ENCODE measurements at places on chromosomes 1 and 21.

DNA sequence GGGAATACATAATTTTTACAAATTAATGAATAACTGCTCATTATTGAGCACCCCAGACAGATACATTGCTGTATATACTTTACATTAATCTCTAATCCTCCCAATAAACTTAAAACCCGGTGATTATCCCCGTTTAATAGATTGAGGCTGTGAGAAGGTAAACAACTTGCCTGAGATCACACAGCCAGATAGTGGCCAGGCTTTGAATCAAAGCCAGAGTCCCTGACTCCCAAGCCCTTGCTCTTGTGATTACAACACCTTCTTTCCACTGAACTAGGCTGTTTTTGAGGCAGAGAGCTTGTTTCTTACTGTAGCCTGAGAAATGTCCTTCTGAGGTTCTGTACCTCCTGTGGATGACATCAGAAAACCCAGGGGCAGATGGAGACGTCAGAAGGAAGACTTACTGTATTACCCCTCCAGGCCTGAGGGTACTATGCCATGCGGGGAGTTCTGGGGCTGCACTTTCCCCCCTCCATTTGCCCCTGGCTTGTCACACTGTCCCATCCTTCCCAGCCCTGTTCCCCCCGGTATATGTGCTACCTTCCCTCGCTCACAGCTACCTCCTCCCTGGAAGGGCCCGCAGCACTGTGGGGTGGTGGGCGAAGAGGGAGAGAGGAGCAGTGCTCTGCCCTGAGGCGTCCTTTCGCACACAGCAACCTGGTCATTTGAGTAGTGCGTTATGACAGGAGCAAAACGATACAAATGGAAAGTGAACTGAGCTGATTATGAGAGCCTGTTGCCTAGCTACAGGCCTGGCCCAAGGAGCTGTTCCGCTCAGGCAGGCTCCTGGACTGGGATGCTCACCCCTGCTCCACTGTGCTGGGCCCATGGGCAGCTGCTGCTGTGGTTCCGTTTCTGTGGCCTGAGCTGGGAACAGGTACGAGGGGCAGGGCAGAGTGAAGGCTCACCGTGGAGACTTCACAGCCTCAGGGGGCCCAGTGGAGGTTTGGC lies 4.6 kb downstream of the KCNC4 start:
- DNase-seq = no peak

GRCh38 chr1:170205301-170205700 lies 59.5 kb downstream of the NTMT2 start:
- DNase-seq = no peak

GRCh38 chr1:158227904-158228623 lies 26.2 kb upstream of the CD1A start:
- no peak for DNase-seq

GRCh38 chr1:172827841-172828240 lies 168.9 kb downstream of the FASLG start:
- DNase-seq = no peak

DNA sequence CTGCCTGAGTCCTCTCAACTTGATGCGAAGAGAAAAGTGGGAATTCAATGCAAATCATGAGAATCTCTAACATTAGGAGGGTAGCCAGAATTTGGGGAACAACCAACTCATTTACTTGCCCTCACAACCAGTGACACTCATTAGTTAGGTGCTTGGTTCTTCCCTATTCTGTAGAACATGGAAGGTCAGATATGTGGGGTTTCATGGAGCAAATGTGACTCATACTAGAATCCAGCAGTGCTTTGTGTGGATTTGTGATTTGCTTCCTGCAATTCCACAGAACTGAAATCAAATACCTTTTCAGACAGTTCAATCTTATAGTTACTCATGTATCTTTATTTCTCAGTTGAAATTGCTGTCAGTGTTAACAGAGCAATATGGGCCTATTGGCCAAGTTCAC lies 6.9 kb upstream of the ETV3 start:
- DNase-seq = no peak

GRCh38 chr1:70486676-70487458 lies 75.8 kb downstream of the CTH start:
- no peak for DNase-seq
